Fibroblast of the aortic adventitia (primary cell): ENCODE measurements at places on chromosomes 5 and 9. TPM values are rescaled to one million over a fixed set of nuclear protein-coding genes. Genes with fewer than 3 reads are reported as not detected.
A peak's percentile ranks its signal among the peaks of the same experiment; 100 is the strongest.

GRCh38 chr5:138138949-138139780 lies at the start of gene NME5:
TSS of gene NME5 (minus strand) at chr5:138139428. CDS start at chr5:138138780, 648 bp downstream.
- DNase-seq: peak; percentile 49

DNA sequence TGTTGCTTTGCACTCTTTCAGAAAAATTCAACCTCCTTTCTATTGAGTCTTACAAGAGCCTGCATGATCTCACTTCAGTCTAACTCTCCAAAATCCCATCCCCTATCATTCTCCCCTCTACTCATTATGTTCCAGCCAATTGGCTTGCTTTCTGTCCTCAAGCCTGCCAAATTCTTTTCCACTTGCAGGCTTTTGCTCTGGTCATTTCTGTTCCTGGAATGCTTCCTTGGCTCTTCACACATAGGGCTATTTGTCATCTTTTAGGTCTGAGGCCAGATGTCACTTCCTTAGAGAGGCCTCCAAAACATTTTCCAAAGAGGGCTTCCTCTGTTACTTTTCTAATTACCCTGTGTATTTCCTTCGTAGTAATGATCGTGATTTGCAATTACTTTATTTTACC lies 11.8 kb upstream of the CHD1 start:
- peak; percentile 78 for DNase-seq

DNA sequence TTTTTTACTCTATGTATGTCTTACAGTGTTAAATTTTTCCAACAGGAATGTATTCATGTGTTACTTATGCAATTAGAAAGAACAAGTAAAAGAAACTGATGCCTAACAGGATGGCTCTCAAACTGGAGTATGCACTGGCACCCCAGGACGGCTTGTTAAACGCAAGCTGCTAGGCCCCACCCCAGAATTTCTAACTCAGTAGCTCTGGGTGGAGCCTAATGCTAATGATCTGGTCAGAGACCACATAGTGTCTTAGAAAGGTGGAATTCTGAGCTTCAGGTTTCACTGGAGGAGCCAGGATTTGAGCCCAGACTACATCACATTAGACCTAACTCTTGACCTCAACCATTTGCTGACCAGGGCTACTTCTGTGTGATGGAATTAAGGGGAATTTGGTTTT lies 34.4 kb downstream of the SHC3 start:
- DNase-seq: no peak

DNA sequence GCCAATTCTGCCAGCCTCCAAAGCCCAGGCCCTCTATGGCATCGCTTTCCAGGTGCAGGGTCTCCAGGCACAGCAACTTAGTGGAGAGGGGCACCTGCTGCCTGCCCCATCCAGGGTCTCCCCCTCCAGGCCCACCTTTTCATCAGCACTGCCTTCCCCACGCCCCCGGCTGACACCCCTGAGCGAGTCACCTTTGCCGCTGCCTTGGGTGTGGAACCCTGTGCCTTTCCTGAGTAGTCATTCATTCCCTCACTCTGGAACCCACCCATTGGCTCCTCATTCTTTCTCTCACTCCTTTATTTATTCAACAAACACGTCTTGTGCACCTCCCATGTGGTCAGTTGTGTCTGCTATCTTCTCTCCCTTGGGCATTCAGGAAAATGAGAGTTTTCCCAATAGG lies 14.5 kb upstream of the RPL26L1 start:
- peak; percentile 18 for DNase-seq

GRCh38 chr5:124261848-124262247 lies 484.6 kb downstream of the ZNF608 start:
- DNase-seq: no peak

GRCh38 chr5:124061663-124062062 lies 549.7 kb downstream of the CSNK1G3 start:
- DNase-seq: peak; percentile 61

GRXCR2 gene
- 0.09 TPM in 1 of 2 replicates, not detected in the other for total RNA-seq

PCDHGA9 gene
- 4.1 and 7.3 TPM in 2 replicates for total RNA-seq

CD14 gene
- total RNA-seq: 0.36 and 4.4 TPM in 2 replicates

OR1L6 gene
- total RNA-seq: not detected in 2 replicates

JAKMIP2 gene
- total RNA-seq: 1.4 and 2.4 TPM in 2 replicates

GRIA1 gene
- total RNA-seq: 1.2 TPM in 1 of 2 replicates, not detected in the other

PCDHGA6 gene
- 3.9 and 7.4 TPM in 2 replicates for total RNA-seq
